ENCODE measurements at places on chromosomes 7 and 10.

GRCh38 chr7:69800495-69800894 is 202.2 kb downstream of the AUTS2 start:
- no peak for DNase-seq

GRCh38 chr10:58795560-58795959 is 282.9 kb downstream of the BICC1 start:
- no peak for DNase-seq

- no peak for DNase-seq
Measured at GRCh38 chr10:27865221-27865635, 119.6 kb upstream of the MKX start.

DNA sequence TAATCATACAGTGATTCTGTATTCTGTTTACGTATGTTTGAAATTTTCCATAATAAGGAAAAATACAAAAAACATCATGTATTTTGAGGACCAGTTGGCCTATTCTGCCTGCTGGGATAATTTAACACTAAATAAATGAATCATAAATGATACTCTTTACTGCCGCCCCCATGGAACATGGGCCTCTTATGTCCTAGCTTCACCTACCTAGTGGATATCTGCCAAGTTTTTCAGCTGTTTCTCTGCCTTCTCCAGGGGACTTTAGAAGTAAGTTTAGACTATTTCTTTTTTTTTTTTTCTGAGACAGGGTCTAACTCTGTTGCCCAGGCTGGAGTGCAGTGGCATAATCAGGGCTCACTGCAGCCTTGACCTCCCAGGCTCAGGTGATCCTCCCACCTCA is 10.4 kb downstream of the NFE2L3 start:
- DNase-seq: no peak

DNA sequence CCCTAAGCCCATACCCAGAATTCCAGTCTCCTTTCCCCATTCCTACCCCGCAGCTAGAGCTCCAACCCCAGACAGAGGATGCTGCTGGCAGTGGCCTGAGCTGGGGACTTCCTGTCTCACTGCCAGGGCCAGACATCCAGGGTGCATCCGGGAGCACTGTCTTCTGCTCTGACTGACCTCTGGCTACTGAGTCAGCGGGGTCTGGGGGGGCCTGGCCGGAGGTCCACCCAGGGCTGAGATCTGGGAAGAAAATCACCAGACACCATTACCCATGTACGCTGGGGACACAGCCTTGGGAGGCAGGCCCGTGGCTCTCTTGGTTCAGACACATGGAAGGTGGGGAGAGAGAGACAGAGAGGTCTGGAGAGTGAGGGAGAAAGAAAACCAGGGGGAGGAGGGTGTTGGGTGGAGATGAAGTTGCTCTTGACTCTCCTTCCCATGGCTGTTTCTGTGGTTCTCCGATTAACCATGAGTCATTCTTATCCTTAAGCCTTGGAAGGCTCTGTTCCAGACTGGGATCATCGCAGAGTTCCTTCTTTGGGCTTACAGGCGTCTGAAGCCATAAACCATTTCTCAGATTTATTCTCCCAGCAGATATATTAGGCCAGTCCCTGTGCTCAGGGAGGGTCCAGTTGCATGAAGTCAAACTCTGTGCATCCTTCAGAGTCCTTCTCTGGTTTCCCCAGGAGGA is 23.6 kb downstream of the TSPAN15 start:
- DNase-seq: no peak

GRCh38 chr10:78185693-78186055 is 152.0 kb downstream of the RPS24 start:
- DNase-seq: no peak

- DNase-seq: no peak
Measured at GRCh38 chr10:17764142-17764541, 12.1 kb downstream of the TMEM236 start.

GRCh38 chr7:16615228-16615627 is 30.3 kb downstream of the ANKMY2 start:
- no peak for DNase-seq

DNA sequence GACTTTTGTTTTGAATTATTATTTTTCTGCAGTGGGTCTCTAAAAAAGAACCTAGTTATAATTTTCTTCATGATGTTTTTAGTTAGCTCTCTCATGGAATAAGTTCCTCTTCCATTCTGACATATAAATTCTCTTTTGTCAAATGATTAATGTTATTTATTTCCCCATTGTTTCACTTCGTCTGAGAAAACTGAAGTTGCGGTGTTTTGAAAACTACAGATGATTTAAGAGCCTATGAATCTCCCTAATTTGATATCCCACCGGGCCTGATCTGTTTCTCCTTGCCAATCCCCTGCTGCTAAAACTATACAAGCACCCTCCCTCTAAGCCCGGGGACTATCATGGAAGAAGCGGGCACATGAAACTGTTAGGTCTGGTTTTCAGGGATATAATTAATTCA is 41.4 kb downstream of the HTR7 start:
- DNase-seq: no peak

- no peak for DNase-seq
Measured at GRCh38 chr7:31785101-31785500, 98.1 kb downstream of the PPP1R17 start.

DNA sequence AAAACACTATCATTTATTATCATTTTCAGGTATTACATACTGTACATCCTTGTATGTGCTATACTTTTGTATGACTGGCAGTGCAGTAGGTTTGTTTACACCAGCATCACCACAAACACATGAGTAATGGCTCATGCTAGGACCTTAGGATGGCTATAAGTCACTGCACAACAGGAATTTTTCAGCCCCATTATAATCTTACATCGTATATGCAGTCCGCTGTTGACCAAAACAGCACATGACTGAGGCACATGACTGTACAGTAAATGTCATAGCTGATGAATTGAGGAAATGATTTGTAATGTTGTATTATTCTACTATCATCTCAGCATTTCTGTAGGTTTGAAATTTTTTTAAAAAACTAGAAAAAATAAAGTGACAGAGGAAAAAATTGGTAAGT is 38.6 kb downstream of the BPGM start:
- no peak for DNase-seq

DNA sequence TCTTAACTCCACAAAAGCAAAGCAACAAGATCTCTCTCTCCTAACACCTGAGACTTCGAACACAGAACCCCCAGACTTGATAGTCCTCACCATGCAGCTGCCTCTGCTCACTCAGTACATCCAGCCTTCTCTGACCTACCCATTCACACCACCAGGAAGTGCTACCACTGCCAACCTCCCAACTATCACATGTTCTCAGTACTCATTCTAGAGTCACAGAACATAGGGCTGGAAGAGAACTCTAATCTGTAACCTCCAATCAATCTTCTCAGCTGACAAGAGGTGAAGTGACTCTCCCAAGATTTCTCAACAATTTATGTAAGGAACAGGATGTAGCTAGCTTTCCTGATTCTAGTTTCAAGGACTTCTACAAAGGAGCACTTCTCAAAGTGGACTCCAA is 3.8 kb downstream of the NUDCD3 start:
- no peak for DNase-seq

GRCh38 chr10:47045331-47045861 is 134.2 kb downstream of the PTPN20 start:
- DNase-seq: no peak

DNA sequence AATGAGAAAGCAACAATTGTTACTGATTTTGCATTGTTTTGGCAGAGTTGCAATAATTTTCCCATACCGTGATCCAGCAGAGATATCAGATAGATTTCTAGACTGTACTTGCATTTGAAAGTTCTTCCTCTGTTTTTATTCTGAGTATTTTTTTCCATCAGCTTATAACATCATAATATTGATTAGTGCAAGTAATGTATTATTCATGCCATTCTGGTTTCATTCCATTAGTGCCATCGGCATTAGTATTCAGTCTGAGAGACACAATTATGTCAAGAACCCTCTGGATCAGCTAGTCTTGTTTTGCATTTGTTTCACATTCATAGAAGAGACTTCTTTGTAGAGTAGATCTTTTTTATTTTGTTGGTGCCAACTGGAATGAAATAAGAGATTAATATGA is 304.0 kb downstream of the BBS9 start:
- no peak for DNase-seq

DNA sequence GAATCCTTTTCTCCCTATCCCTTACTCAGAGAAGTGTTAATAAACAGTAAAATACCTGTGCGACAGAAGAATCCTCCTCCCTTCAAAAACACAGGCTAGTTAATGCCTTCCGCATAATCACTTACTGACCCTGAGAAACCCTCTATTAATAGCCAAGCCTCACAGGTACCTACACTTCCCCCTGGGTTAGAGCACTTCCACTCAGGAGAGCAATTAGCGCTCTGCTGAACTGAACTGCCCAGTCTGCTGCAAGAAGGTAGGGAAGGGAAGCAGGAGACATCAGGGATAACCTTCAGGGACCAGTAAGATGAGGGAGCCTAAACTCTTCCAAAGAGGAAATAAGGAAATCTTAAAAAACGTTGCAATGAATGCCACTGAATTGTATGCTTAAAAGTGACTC is 39.6 kb downstream of the KIAA1549 start:
- DNase-seq: no peak

- DNase-seq: no peak
Measured at GRCh38 chr10:120713573-120714205, 137.5 kb upstream of the WDR11 start.

GRCh38 chr7:75804004-75804403 is 9.6 kb downstream of the CCL24 start:
- no peak for DNase-seq

Data from activated T-cell treated with anti-CD3 and anti-CD28 coated beads for 1 hour (primary cell).